ENCODE measurements at places on chromosomes 1 and 21. TPM values are rescaled to one million over a fixed set of nuclear protein-coding genes. Genes with fewer than 3 reads are reported as not detected.

The FCER1G gene
- total RNA-seq, result 0.60 TPM

The PRAMEF4 gene
- not detected for total RNA-seq

The TTC39A gene
- not detected for total RNA-seq

The HSPB7 gene
- not detected for total RNA-seq

The C1QC gene
- total RNA-seq, result not detected

The ERRFI1 gene
- total RNA-seq, result 1.6 TPM

The DRAXIN gene
- total RNA-seq, result 0.18 TPM

The MAEL gene
- total RNA-seq, result not detected

The PTGFR gene
- total RNA-seq, result not detected

The PATJ gene
- 8.1 TPM for total RNA-seq

The B3GALT2 gene
- 0.18 TPM for total RNA-seq

The ETV3L gene
- not detected for total RNA-seq

The CLCNKB gene
- not detected for total RNA-seq

The HIVEP3 gene
- 20.4 TPM for total RNA-seq

The EXTL1 gene
- total RNA-seq, result not detected

DNA sequence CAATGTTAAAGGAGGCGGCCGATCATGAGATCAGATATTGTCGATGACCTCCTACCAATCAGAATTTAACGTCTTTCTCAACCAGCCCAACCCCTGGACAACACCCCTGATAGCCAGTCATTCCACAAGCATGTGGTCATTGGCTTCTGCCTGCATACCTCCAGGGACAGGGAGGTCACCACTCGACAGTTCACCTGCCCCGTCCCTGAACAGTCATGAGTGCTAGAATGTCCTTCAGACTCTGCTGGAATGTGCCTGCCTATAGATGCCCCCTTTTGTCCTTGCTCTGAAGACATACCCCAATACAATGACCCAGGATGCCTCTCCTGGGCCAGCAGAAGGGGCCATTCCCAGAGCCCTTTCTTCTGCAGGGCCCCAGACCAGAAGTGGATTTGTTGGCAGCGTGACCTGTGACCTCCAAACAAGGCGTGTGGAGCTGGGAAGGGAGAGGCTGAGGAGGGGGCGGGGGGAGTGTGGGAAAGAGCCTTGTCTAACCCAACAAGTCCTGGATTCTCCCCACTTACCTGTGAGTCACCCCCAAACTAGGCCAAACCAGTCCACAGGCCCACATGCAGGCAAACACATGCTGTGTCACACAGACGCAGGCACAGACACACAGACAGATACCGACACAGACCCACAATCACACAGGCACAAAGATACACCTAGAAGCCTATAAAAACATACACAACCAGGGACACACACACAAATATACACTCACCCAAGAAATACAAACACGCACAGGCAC is 2.2 kb downstream of the CRYBG2 start:
- DNase-seq, result no peak

GRCh38 chr1:163047951-163048659 is 21.1 kb upstream of the RGS4 start:
- no peak for DNase-seq

DNA sequence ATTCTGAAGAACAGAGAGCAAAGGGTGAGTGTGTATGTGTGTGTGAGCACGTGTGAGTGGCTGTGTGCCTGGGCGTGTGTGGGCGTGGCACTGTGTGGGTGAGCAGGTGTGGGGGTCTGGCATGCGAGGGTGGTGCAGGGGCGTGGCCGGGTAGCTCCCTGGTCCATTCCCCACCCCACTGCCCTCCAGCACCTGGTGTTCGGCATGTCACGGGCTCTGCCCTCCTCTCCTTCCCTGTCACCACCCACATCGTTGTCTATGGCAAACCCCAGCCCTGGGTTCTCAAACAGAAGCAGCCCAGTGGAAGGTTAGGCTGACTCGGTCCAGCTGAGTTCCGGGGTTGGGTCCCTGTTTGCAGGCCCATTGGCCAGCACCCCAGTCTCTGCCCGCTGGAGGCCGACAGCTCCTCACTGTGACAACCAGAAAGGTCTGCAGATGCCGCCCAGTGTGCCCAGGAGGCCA is 39.8 kb downstream of the UBE2G2 start:
- no peak for DNase-seq

GRCh38 chr1:102045752-102046151 is 49.0 kb upstream of the OLFM3 start:
- no peak for DNase-seq

DNA sequence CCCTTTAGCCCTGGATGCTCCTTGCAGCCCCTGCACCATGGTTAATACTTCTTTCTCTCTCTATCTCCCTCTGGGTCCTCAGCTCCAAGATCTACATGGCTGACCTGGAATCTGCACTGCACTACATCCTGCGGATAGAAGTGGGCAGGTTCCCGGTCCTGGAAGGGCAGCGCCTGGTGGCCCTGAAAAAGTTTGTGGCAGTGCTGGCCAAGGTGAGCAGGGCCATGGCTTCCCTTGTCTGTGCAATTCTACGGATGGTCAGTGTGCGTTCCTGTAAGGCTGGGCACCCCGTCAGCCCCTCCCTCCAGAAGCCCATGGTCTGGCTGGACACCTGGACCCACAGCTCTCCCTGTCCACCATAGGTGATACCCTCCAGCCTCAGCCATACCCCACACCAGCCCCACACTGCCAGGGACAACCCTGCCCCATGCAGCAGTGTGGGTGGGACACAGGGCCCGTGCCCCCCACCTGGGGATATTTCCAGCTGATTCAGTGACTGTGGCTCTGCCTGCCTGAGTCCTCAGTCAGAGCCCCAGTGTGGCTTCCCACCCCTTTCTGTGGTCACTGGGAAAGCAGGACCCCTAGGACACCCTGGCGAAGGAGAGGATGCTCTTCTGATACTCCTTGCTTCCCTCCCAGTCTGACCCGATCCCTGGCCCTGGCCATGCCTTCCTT is 31.4 kb downstream of the QSOX1 start:
- DNase-seq, result no peak

DNA sequence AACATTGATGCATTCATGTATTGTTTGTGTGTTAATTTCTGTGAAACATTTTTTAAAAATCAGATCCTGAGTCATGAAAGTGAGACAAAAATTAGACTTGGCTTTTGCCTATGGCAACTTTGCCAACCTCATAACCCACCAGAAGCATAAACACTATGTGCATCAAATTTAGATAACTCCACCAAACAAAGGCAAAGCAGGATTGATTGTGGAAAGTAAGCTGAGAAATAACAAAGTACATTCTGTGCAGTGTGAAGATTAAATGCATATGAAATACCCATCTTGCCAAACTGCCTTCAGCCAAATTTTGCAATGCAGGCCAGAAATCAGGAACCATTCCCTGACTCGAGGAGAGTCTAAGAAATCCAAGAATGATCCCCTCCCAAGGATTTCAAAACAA is 493.4 kb downstream of the AJAP1 start:
- no peak for DNase-seq

- no peak for DNase-seq
These were observed 32.3 kb downstream of the URB1 start for GRCh38 chr21:32360401-32360975.

GRCh38 chr21:42384156-42384945 is 11.5 kb downstream of the TMPRSS3 start:
- no peak for DNase-seq

DNA sequence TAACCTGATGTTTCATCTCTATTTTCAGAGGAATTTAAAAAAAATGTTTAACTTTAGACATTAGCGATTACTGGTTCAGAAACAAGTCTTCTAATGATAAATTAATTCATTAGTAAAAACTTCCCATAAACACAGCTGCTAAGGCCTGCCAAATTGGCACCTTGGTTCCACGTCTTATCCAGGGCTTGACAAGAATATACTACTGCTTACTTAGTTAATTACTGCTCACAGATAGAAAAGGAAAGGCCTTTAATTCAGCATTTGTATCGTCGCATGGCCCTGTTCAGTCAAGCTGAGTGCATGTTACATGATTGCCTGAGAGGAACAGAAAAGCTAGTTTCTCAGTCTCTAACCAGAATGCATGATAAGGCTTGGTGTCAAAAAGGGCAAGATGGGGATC is 84.6 kb downstream of the ADGRL2 start:
- no peak for DNase-seq

GRCh38 chr1:181112071-181112929 is 23.8 kb downstream of the IER5 start:
- DNase-seq, result no peak

DNA sequence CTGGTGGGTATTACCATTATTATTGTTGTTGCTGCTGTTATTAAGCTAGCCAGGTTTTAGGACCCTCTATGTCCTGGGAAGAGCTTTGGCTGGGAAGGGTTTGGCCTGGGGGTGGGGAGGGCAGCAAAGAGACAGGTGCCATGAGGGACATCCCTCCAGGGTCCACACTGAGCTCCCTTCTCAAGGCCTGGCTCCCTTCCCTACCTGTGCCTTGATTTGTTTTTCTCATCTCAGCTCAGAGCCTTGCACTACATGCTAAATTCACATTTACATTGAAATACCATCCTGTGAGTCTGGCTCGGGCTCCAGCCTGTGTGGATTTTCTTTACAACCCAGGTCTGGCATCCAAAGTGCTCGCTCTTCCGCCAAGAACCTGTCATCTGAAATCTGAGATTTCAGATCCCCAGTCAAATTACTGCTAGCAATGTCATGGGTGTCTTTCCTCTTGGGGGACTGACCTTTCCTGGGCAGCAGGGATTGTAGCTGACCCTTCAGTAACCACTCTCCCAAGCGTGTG is 536.3 kb downstream of the PTPRU start:
- no peak for DNase-seq

GRCh38 chr1:186753241-186753640 is 73.0 kb upstream of the PTGS2 start:
- DNase-seq, result no peak

- peak; percentile 48 for DNase-seq
These were observed 529 bp downstream of the EGLN1 start for GRCh38 chr1:231421546-231421970.

- no peak for DNase-seq
These were observed 29.0 kb downstream of the HIVEP3 start for GRCh38 chr1:41889506-41890414.

- no peak for DNase-seq
These were observed 226.6 kb downstream of the RERE start for GRCh38 chr1:8590721-8591351.

DNA sequence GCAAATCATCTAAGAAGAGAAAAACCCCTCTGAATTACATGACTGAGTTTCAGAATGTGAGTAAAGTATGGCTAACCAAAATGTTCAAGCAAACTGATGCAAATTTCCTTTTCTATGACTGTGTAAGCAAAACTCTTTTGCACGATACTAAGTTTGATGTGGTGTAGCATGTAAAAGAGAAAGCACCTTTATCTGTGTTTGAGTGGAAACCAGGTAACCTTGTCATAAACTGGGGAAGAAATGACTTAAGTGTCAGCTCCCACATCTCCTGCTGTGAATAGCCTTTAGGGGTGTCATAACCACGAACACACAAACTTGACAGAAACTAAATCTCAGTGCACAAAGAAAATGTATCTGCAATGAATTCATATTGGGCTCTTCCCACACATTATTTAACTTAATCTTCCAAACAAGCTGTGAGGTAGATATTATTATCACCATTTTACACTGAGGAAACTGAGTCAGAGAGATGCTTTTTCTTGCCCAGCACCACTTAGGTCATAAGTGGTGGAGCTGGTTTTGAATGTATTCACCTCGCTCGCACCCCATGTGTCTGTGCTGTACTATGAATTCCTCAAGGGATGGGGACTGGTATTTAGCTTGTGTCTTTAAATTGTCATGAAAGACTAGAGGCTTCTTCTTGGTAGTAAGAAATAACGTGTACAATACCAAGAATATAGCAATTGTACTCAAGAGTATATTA is 32.9 kb upstream of the IL12RB2 start:
- peak; percentile 47 for DNase-seq

DNA sequence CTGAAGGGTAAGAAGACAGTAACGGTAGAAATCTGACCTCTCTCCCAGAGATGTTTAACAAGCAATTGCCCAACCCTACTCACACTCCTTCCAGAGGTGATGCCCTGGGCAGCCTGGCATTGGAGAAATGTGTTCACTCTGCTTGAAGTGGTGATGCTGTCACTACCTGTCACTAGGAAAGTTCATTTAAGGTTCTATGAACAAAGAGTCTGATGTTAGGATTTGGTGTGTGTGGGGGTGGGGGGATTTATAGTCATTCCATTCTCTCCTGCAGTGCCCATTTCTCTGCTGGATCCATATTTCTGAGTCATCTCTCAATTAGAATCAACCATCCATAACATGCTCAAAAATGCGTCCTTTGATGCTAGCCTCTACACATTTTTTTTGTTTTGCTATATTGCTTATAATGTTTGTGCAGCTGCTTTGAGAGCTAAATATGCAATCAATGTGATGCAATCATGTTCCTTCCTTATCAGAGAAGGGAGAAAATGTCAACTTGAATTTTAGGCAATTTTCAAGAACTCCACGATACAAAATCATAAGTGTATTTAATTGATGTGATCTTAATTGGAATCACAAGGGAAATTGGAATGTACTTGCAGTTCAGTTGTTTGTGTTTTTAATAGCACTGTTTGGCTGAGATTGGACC is 173.9 kb downstream of the DUSP10 start:
- DNase-seq, result no peak

GRCh38 chr1:167518331-167518700 is at the start of gene CD247:
Gene CD247, minus strand, starts transcription at chr1:167518529. Its CDS starts 64 bp downstream, at chr1:167518465.
- peak; percentile 86 for DNase-seq

- DNase-seq, result peak; percentile 85
These were observed 21.5 kb upstream of the LEFTY2 start for GRCh38 chr1:225962440-225962975.

GRCh38 chr1:232600424-232601258 is 29.3 kb downstream of the SIPA1L2 start:
- no peak for DNase-seq

DNA sequence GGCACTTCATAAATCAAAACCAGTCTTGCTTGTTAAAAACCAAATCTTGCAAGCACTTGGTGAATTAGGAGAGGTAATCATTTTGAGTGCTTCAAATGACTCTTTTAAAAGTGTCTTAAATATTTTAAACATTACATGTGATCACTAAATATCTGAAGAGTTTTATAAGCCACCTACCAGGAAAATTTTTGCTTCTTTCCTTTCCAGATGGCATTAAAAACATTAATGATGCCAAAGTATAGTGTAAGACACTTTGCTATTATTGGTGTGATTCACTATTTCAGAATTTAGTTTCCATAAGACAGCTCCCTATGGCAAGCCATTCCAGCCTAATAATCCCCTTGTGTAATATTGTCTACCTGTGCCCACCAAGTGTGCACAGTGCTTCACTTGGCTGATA is 548.8 kb upstream of the ADAMTS5 start:
- no peak for DNase-seq

GRCh38 chr1:108858230-108858950 is 1.5 kb upstream of the AKNAD1 start:
- DNase-seq, result no peak

DNA sequence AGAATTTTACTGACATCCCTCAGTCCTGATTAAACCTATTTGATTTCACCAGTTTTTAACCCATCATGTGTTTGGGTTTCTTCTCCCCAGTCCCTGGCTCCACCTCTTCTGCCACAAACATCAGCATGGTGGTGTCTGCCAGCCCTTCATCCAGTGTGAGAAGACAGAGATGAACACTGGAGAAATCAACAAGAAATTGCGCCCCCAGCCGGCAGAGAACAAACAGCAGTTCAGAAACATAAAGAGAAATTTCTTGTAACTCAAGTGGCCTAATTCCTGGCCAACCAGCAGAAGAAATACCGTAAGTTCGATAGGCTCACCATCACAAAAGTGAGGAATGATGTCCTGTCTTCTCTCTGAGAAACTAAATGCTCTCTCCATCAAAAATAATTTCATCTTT is 18.3 kb downstream of the S100A11 start:
- peak; percentile 65 for DNase-seq

Measured in activated CD8-positive, alpha-beta T cell treated with anti-CD3 and anti-CD28 coated beads for 36 hours (primary cell).